ENCODE measurements at places on chromosomes 5 and 9.
A peak's percentile ranks its signal among the peaks of the same experiment; 100 is the strongest.

- DNase-seq = peak; percentile 55
Observed at GRCh38 chr9:126558051-126558665, 55.6 kb upstream of the LMX1B start.

GRCh38 chr5:142259758-142260157 lies 65.1 kb downstream of the SPRY4 start:
- DNase-seq = no peak

- no peak for DNase-seq
Observed at GRCh38 chr5:51651889-51652288, 268.6 kb downstream of the ISL1 start.

DNA sequence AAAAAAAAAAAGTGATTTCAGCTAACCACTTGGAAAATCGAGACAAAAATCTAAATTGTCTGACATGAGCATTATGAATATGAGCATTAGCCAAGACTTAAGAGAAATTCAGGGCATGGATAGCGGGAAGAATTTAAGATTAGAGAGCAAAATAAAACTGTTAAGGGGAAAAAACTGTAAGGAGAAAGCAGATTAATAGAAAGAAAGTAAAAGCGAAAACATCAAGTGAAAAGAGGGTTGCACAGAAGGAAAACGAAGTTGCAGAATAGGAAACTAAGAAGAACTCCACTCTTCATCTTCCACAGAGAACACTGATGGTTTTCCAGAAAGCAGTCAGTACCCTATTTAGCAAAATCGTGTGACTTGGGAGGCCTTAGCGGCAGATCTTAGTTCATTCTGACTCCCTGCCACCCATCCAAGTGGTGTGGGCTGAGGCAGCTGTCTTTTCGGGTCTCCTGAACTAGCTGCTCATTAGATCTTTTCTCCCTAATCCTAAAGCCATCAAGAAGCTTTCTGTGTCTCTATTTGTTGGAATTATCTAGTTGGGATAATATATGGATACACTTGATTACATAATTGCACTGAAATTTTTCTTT lies 3.7 kb downstream of the NIM1K start:
- DNase-seq = no peak

GRCh38 chr5:174381241-174381640 lies 335.7 kb downstream of the NSG2 start:
- DNase-seq = no peak

DNA sequence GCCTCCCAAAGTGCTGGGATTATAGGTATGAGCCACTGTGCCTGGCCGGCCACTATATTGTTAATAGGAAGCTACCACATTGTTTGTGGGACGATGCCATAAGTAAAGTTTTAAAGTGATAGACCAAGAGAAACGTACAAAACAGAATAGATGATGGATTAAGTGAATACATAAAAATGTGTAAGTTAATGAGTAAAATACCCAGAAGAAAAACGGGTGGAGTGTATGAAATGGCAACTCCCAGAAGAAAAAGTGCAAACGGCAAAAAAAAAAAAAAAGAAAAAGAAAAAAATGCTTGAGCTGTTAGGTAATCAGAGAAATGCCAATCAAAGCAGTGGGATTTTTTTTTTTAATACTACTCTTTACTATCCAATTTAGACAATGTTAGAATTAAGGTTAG lies 246.0 kb downstream of the PDZD2 start:
- no peak for DNase-seq

- DNase-seq = peak; percentile 12
Observed at GRCh38 chr9:133703591-133704399, 34.4 kb downstream of the SARDH start.

DNA sequence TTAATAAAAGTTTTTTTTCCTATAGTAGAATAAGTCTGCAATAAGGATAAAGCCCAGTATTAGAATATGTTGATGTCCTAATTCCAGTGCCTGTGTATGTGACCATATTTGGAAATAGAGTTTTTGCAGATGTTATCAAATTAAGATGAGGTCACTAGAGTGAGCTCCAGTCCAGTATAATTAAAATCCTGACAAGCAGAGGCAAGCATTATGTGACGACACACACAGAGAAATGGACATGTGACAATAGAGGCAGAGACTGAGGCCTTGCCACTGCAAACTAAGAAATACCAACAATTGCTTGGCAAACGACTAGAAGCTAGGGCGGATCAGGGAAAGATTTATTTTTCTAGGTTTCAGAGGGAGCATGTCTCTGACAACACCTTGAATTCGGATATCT lies 216.4 kb upstream of the CYLC2 start:
- DNase-seq = no peak

- no peak for DNase-seq
Observed at GRCh38 chr9:5611321-5612184, 17.4 kb upstream of the RIC1 start.

- no peak for DNase-seq
Observed at GRCh38 chr9:108041551-108041950, 552.0 kb upstream of the KLF4 start.

DNA sequence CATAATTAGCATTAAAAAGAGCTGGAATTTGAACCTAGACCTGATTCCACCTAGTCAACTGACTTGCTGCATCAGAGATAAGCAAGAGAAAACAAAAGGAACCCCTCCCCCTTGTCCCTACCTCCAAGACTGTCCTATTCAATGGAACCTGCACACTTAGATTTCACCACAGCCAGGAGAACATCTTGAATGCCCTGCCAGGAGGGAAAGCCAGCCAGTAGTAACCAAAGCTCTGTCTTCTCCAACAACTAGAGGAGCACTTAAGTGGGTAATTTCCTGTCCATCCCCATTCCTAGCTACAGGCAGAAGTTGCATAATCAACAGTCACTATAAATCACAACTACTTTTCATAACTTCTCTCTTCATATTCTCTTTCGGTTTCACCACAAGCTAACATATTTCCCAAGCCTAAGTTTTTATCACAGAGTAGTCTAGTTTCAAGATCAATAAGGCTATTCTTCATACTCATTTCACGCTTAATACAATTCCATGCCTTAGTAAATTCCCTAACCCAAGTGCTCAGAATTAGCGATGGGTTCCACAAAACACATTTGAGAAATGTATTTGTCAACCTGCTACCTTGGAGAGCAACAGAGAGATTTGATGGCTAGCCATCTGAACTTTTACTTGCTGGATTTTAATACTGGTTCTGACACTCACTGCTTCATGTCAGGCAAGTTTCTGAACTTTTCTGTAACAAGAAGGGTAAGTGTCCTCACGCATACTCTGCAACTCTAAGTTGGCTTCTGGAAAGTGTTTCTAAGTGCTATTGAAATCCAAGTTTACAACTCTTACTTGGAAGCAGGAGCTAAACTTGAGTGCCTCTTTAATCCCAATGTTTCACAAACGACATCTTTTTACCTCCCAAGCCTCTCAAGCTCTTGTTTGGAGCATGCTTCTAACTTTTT lies 2.0 kb downstream of the DENND1A start:
- DNase-seq = no peak

DNA sequence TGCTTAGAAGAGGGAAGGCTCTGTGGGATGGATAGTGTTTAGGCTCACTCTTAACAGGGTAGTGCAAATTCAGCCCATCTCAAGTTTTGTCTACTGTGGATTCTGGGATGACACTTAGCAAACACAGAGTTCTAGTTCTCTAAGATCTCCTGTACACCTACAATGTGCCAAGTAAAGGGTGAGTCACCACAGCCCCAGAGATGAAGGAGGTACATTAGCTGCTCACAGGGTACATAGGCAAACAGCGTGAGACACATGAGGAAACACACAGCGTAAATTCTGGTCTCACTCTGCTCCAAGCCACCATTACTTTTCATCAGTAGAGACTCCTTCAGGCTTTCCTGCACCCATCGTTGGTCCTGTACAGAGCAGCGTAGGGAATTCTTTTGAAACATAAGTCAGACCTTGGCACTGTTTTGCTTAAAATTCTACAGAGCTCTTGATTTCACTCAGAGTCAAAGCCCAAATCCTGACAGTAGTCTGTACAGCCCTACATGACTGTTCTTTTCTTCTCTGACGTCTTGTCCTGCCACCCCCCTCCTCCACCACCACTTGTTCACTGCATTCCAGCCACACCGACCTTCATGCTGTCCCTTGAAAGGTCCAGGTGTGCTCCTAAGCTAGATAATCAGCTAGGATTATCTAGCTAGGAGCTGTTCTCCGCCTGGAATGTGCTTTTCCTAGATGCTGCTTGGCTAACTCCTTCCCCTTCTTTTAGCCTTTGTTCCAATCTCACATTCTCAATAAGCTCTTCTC lies 8.7 kb downstream of the ASTN2 start:
- no peak for DNase-seq

- no peak for DNase-seq
Observed at GRCh38 chr5:139903450-139903794, 107.8 kb downstream of the PSD2 start.

- DNase-seq = no peak
Observed at GRCh38 chr5:156405988-156406387, 79.0 kb downstream of the SGCD start.

- DNase-seq = no peak
Observed at GRCh38 chr5:179605026-179605833, 18.2 kb downstream of the HNRNPH1 start.

- no peak for DNase-seq
Observed at GRCh38 chr9:91900055-91900796, 49.8 kb downstream of the ROR2 start.

DNA sequence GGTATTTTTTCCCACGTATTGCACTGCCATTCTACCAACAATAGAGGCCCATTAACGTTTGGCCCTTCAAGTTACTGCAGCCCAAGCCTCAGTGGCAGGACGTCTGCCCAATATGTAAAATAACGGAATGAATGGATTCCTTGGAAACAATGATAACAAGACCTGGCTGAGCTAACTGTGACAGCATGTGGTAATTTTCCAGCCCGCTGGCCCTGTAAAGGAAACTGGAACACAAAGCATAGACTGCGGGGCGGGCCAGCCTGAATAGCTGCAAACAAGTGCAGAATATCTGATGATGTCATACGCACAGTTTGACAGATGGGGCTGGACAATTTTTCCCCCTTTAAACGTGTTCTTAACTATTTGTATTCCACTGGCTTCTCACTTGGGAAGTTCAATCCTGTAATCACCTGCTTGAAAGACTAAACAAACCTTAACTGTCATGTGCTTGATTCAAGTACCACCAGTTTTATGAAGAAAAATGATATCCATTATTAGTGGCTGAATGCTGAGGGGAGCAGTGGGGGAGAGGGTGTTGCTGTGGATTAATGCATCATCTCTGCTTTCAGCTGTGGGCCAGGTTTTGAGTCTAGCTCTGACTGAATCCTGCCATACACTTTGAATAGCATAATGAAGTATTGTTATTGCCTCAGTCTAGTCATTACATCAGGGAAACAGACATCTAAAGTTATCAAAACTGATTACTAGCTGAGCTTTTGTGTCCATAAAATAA lies 323.9 kb downstream of the TMEM161B start:
- no peak for DNase-seq

GRCh38 chr5:123720955-123721354 lies 209.0 kb downstream of the CSNK1G3 start:
- DNase-seq = no peak

Data from effector CD4-positive, alpha-beta T cell (primary cell).